GM12865 (cell line): ENCODE measurements at places on chromosomes 16 and 17.

DNA sequence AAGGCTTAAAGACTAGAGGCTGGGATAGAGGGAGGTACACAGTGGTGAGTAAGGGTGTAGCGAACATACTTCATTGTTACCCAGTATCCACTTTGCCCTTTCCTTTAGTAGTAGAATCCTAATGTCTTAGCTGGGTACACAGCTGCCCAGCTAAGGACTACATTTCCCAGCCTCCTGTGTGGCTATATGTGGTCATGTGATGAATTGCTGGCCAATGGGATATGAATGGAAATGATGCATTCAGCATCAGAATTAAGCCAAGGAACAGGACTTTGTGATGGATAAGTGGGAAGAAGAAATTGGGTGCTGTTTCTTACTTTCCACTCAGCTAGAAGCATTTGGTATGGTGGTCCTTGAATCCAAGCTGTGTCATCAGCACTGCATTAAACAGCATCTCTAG is 55.9 kb downstream of the FOXL1 start:
- DNase-seq, result no peak

DNA sequence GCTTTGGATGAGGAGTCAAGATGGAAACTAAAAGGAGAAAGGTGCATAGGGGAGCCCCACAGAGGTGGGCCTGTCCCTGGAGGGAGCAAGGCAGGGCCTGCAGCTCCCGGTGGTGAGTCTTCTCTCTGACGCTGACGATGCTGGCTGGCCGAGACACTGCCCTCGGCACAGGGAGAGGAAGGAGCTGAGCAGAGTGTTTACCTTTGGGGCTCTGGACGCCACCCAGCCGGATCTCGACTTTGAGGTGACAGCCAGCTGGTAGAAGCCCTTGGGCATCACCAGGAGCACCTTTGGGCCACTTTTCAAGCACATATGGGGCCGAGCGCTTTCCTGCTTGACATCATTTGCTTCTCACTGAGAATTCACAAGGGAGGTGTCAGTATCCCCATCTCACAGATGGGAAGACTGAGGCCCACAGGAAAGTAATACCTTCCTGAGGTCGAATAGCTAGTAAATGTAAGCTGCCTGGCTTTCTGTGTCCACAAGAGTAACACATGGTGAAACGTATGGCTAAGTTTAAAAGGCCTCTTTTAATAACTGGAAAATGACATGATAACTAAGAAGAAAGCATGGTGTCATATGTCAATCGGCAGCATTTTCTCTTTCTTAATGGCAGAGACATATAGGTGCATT is 294.3 kb upstream of the TNRC6C start:
- DNase-seq, result no peak

GRCh38 chr16:84788920-84789391 is 30.8 kb upstream of the CRISPLD2 start:
- DNase-seq, result no peak

GRCh38 chr17:31830971-31831858 is 27.8 kb downstream of the COPRS start:
- DNase-seq, result no peak

DNA sequence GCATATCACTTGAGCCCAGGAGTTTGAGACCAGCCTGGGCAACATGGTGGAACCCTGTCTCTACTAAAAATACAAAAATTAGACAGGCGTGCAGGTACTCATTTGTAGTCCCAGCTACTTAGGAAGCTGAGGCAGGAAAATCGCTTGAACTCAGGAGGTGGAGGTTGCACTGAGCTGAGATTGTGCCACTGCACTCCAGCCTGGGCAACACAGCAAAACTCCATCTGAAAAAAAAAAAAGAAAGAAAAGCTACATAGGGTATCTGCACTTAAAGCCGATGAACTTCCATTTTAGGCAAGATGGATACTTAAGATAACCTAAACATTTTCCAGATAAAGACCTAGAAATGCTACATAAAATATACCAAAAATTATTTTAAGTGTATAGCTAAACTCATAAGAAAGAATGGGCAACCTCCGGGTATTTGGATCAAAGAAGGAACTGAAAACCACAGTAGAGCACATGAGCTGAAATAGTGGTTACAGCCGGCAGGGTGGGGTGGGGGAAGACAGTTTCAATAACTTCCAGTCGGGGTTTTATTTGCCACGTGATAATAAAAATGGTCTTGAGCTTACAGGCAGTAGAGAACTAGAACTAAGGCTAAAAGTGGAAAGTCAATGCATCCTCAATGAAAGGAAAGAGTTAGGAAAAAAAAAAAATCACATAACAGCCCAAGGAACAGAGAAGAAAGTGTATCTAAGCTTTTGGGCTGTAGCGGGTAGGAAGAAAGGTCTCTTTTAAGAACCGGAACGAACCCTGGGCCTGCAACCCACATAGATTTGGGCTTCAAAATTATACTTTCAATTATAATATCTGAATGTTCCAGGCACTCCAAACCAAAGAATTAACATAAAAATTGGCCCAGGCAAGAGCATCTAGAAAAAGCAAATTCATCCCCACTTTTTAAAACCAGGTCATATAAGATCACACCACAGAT is 53.1 kb downstream of the CFDP1 start:
- DNase-seq, result peak; percentile 87

- no peak for DNase-seq
These were observed 3.8 kb downstream of the SLC12A4 start for GRCh38 chr16:67964477-67965131.

- no peak for DNase-seq
These were observed 24.7 kb upstream of the KLHDC4 start for GRCh38 chr16:87790292-87791100.

GRCh38 chr17:37546302-37546701 is 56.6 kb downstream of the DUSP14 start:
- no peak for DNase-seq

- no peak for DNase-seq
These were observed 57.0 kb upstream of the TNRC6C start for GRCh38 chr17:77901481-77901880.

DNA sequence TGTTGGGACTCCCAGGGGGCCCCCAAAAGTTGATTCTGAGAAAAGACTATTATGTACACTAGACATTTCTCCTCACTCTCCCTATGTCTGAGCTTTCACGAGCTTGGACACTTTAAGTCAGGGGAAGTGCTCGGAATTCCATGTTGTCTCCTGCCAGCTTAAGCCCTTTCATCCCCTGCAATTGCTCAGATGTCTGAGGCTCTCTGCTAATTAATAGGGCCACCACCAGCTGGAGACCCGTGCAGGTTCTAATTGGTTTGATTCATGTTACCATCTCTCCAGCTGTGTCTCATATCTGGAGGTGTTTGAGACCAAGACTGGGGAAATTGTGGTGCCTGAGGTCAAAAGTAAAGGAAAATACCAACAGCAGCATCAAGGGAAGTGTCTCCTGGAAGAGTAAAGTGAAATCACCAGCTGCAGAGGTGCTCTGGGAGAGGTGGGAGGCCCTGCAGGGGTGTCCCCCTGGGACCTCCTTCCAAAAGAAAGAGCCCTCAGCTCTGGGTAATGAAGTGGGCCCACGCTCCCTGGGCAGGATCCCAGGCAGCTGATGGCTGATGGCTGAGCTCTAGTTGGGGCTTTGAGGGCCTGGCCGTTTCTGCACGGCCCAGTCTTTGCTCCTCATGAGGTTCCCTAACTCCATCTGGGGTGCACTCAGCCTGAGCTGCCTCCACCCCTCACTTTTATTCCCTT is 5.8 kb upstream of the UTS2R start:
- no peak for DNase-seq

- DNase-seq, result no peak
These were observed at the start of gene NPTX1 for GRCh38 chr17:80475910-80476876. Gene NPTX1 (minus strand): TSS chr17:80476607. CDS start chr17:80476446, 161 bp downstream.

DNA sequence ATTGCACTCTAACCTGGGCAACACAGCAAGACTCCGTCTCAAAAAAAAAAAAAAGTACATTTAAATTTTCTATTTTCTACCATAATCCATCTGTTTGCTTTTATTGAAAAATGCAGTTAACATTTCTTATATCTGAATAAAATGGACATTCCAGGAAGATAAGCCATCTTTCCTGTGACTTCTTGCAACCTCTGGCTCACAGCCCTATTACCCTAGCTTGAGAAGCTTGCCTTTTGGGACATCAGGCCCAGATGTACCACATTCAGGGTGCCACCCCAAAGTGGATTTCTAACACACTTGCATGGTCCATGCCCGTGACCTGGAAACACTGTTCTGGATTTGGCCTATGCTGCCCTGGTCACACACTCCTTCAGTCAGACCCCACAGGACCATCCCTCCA is 30.1 kb upstream of the DDX52 start:
- DNase-seq, result no peak

DNA sequence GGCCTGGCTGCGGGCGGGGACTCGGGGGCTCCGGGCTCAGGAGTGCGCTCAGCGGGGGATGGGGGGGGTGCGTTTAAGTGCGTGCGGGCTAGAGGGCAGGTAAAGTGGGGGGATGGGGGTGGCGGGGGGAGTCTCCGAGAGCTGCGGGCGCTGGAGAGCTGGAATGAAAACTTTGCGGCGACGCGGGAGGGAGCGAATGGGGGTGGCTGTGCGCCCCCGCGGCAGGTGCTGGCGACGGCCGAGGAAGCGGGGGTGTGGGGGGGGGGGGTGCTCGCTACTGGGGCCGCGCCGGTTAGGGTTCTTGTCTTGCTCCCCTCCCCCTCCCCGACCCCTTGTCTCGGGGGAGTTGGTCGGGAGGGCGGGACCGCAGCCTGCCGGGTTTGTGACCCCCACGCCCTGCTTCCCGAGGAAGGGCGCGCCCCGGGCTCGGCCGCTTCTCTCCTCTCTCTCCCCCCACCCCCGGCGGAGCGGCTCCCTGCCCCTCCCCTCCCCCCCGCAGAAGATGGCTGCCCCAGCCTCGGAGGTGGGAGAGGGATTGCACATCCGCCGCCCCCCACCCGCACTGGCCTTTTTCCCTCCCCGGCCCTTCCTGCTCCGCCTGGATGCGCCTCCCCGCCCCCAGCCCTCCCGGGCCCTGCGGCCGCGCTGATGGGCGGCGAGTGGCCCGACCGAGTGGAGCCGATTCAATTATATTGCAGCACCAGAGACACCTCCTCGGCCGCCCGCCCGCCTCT is 649 bp downstream of the GSE1 start:
- peak; percentile 52 for DNase-seq

DNA sequence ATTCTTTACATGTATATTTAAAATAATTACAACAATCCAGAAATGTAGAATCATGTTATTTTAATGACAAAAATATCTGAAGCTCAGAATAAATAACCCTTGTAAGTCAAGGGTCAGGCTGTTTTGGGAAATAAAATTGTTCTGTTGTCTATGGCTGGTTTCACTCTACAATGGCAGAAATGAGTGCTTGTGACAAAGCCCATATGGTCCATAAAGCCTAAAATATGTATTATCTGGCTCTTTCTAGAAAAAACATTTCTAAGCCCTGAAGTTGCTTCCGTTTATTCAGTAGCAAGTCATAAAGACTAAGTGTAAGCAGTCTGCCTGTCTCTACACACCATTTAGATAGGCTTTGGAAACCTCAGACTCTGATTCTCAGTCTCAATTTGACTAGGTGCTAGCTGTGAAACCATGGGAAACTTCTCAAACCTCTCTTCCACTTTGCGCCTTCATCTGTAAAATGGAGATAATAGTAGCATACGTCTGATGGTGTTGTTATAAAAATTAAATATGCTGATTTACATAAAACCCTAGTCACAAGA is 365.7 kb upstream of the CA10 start:
- DNase-seq, result no peak

- no peak for DNase-seq
These were observed 1000.4 kb downstream of the CDH11 start for GRCh38 chr16:64121473-64121872.

GRCh38 chr16:80947708-80948625 is 58.7 kb downstream of the CMC2 start:
- no peak for DNase-seq

DNA sequence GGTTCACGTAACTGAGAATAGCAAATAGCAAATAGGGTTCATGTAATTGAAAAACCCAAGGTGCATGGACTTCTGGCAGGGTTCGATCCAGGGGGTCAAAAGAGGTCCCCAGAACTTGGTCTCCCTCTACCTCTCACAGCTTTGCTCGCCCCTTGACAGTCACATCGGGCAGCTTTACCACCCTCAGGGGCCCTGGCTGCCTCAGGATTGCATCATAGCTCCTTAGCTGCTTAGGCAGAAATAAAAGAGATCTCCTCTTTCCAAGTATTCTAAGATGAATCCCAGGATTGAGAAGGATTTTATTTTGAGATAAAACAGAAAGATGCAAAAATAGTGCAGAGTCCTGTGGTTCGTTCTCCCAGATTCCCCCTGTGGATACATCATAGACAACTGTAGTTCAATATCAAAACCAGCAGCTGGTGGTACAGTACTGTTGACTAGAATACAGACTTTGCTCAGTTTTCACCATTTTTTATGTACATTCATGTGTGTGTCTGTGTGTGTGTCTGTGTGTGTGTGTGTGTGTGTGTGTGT is 12.8 kb downstream of the ADGRG3 start:
- DNase-seq, result no peak

DNA sequence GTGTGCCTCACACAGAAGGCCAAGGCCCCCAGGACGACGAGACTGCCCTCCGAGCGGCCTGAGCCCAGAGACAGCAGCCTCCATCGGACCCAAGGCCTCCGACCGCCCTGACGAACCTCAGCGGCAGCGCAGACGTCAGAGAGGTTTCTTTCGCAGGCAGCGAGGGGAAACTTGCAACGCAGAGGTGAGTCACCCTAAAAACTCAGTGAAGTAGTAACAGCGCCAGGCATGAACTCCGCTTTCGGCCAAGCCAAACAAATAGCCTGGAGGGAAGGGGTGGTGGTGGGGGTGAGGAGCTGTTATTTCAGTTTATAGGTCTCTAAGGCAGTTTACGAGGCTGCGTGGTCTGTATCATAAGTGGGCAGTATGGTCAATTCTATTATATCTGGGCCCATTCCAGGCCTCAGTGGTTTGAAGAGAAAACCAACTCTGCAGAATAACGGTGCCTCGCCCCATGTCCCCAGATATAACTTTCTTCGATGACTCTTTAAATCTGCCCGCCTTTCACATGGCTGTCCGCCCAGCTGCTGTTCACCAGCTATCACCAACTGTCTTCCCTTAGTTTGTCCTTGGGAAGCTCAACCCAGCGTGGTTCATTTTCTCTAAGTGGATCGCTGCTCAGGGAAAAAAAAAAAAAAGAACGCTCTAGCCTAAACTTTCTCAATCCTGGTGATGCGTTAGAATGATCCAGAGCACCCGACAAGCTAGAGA is 43.5 kb upstream of the FOXF1 start:
- no peak for DNase-seq

DNA sequence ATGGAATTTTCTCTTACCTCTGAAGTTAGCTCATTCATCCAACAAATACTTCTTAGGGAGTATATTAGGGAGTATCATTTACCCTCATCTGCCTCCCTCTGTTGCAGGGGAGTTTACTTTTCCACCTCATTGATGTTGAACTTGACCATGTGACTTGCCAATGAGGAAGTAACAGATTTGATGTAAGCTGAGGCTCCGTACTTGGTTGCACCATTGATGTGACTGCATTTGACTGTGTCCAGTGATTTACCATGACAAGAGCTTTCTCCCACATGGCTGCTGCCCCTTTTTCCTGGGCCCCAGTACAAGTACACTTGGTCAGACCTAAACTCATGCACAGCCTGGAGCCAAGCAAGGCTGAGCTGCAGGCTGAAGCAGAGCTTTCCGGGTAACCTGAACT is 81.6 kb upstream of the HS3ST2 start:
- no peak for DNase-seq

- DNase-seq, result peak; percentile 69
These were observed 11.3 kb downstream of the TAF1C start for GRCh38 chr16:84175350-84176081.
